ENCODE measurements at places on chromosomes 1 and 21.

DNA sequence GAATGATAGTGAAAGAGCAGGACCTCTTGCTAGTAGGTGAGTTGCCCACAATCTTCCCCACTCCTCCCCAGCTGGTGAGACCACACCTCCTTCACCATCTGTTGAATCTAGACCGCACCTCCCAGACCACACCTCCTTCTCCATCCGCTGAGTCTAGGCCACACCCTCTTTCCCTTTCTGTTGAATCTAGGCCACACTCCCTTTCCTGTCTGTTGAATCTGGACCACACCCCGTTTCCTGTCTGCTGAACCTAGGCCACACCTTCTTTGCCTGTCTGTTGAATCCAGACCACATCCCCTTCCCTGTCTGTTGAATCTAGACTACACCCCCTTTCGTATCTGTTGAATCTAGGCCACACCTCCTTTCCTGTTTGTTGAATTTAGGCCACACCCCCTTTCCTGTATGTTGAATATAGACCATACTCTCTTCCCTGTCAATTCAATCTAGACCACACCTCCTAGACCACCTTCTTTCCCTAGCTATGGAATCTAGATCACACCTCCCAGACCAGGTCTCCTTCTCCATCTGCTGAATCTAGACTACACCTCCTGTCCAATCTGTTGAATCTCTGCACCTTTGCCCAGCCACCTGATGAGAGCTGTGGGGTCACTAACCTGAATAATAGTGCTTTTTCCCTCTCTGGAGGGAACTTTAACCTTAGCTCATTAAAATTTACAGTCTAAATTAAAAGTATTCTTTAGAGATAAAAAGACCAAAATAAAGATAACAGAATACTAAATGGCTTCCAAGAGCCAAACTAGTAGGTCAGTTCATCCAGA, 116.3 kb downstream of the DAB1 start:
- peak; percentile 79 for DNase-seq

DNA sequence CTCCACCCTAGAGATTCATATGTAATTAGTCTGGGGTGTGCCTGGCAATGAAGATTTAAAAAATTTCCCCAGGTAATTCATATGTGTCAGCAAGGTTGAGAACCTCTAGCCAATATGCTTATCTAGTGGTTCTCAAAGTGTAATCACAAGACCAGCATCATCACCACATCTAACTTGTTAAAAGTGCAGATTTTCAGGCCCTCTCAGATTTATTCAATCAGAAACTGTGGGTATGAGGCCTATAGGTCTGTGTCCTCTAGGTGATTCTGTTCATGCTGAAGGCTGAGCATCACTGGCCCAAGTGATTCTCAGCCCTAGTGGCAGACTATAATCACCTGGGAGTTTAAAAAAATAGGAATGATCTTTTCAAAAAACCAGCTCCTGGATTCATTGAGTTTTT, 75.9 kb downstream of the SWT1 start:
- DNase-seq, result no peak

DNA sequence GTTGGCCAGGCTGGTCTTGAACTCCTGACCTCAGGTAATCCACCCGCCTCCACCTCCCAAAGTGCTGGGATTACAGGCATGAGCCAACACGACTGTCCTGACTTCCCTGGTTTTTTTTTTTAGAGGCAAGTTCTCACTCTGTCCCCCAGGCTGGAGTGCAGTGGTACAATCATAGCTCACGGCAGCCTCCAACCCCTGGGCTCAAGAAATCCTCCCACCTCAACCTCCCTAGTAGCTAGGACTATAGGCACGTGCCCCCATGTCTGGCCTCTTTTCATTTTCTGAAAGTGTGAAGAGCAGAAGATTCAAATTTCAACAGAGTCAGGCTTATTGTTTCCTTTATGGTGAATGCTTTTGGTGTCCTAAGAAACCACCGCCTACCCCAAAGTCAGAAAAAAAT, 21.7 kb upstream of the SOX13 start:
- DNase-seq, result no peak

DNA sequence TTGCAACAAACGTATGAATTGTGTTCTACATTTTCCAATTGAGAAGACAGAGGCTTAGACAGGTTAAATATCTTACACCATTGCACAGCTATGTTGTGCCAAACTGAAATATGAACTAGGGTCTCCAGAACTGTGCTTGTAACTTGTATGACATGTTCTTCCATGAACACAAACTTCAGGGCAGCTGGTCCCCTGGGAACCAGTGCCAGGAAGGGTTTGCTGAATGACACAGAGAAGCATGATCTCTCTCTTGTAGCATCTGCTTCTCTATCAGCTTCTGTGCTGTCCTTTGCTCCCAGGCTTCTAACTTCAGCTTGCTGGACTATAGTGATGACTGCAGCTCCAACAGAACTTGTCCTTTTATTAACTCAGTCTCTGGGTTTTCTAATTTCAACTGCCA, 385.5 kb downstream of the SIPA1L2 start:
- DNase-seq, result no peak

DNA sequence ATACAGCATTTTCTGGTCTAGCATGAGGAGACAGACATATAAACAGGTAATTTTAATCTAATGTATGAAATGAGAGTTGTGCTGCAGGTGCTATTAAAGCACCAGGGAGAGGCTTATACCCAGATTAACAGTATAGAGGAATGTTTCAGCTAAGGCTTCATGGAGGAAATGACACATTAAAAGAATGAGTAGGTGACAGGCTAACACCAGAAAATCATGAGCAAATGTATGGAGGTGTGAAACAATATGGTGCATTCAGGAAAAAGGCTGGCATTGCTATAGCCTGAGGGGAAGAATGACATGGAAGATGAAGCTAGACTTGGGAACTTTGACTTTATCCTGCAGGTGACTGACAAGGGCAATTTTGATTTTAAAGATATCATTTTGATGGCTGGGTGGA, 7.0 kb downstream of the ARPC5 start:
- no peak for DNase-seq

DNA sequence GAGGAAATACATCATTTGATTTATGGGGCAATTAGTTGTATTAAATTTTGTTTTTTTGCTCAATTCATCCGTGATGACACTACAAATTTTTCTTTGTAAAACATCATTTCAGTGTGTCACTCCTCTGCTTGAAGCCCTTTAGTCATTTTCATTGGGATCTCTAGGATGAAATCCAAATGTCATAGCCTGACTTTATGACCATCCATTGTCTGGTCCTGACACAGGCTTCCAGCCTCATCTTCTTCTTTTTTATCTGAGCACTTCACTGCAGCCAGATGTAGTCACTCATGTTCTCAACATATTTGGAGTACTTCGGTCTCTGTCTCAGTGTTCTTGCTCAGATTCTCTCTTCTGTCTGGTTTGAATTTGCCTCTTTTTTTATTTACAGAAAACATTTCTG, 173.1 kb downstream of the HMCN1 start:
- DNase-seq, result no peak

Data from activated T-helper 2 cell treated with anti-CD3 and anti-CD28 coated beads, Interferon-gamma antibody, Interleukin-2, Interleukin-4, amounts not matched to agents 10 μg/mL and 5 μg/mL and 100 μg/mL, durations not matched to agents 14 hours and 24 hours and 36 hours (primary cell).